ENCODE measurements at places on chromosomes 4 and X.

DNA sequence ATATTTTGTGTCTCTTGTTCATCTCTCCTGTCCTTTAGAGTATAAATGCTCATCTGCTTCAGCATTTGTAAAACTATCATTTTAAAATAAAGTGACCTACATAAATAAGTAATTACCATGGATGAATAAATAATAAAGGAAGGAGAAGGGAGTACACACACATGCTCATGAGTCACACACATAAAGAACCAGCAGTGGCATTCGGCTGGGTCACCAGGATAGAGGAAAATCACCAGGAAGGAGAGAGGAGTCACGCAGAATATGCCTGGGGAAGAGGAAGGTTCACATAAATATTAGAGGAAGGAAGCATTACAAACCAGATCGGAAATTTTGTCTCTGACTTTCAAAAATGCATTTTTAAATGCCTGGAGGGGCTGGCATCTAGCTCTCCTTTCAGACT, 38.5 kb upstream of the MED14 start:
- no peak overlapping the region for H3K27ac ChIP-seq
- no peaks in the 10 kb centered on the region for H3K27me3 ChIP-seq
- DNase-seq: peak; percentile 15

DNA sequence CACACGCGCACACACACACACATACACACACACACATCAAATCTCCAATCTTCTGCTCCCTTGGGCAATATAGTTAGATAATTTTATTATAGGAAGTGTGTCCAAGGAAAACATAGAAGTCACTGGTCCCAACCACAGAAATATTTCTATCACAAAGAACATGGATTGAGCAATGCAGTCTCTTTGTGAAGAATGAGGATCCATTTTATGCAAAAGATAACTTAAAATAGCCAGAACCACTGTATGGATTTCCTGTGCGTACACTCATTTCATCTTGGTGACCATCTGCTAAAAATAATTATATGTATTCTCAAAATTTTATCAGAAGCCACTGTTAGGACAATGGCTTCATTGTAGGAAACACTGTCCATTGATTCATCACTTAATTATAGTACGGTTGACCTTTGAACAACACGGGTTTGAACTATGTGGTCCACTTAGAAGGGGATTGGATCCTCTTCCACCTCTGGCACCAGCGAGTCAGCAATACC, 169.6 kb upstream of the MXRA5 start:
- H3K27ac ChIP-seq: no peak overlapping the region
- no peak overlapping the region for H3K4me3 ChIP-seq
- no peaks in the 10 kb centered on the region for H3K27me3 ChIP-seq
- no peak for DNase-seq
- H3K4me1 ChIP-seq: no peaks in the 10 kb centered on the region

DNA sequence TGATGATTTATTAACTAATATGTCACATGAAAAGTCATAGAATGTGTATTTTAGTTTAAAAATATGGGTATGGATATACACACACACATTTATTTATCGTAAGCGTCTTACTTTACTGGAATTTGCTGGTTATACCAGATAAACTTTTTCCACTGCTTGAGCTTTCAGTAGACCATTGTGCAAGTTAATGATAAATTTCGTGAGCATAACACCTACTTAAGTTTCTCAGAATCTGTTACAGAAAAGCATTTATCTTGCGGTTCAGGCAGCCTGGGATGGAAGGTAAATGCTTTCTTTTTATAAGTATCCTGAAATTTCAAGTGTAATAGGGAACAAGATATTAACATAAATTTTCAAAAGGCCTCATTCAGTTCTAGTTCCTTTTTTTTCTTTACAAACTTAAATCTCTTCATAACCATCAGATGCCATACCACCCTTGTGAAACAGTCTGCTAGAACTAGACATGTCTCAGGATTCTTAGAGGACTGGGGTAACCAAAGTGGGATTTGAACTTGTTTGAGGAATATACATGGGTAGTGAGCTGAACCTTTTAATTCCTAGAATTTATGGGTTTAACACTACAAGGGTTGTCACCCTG, 27.7 kb downstream of the ATP7A start:
- no peaks in the 10 kb centered on the region for H3K36me3 ChIP-seq
- H3K4me3 ChIP-seq: no peak overlapping the region
- no peak for DNase-seq
- no peaks in the 10 kb centered on the region for H3K27me3 ChIP-seq
- no peaks in the 10 kb centered on the region for H3K4me1 ChIP-seq

- no peaks in the 10 kb centered on the region for H3K36me3 ChIP-seq
- no peak overlapping the region for H3K4me3 ChIP-seq
- peak; percentile 9 for DNase-seq
- H3K4me1 ChIP-seq: peaks cover 5% of the 10 kb centered on the region
- no peaks in the 10 kb centered on the region for H3K27me3 ChIP-seq
Observed at GRCh38 chr4:31714238-31714637, 994.1 kb downstream of the PCDH7 start.

DNA sequence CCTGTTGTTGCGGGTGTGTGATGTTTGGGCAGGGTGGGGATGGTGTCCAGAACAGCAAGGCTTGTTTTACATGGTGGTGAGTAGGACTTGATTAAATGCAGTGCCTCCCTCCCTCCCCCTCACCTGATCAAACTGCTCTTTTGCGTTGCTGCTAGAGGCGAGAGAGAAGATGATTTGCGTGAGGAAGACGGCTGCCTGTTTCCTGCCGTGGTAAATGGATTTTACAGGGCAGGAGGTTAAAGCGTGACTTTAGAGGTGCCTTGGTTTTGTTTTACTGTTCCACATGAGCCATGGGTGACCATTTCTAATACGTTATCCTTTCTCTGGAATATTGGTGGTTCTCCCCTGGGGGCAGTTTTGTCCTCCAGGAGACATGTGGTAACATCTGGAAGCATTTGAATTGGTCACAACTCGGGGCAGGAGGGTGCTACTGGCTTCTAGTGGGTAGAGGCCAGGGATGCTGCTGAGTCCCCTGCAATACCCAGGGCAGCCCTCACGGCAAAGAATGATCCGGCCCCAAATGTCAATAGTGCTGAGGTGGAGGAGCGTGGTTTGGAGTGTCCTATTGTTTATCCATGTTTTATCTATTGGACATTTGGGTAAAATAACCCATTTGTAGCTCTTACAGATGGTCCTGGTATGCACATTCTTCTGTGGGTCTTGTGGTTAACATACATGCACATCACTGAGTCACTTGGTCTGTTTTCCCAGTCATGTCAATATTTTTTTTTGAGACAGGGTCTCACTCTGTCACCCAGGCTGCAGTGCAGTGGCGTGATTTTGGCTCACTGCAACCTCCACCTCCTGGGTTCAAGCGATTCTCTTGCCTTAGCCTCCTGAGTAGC, 73.7 kb downstream of the SHROOM2 start:
- H3K27ac ChIP-seq: no peak overlapping the region
- H3K4me1 ChIP-seq: peaks cover 36% of the 10 kb centered on the region
- H3K4me3 ChIP-seq: no peak overlapping the region
- DNase-seq: no peak
- no peaks in the 10 kb centered on the region for H3K27me3 ChIP-seq
- H3K36me3 ChIP-seq: no peaks in the 10 kb centered on the region

- no peaks in the 10 kb centered on the region for H3K27me3 ChIP-seq
- no peak overlapping the region for H3K27ac ChIP-seq
- peaks cover 3% of the 10 kb centered on the region for H3K36me3 ChIP-seq
Observed at GRCh38 chrX:49043987-49044281, 777 bp upstream of the TFE3 start.

- DNase-seq: no peak
- peaks cover 3% of the 10 kb centered on the region for H3K36me3 ChIP-seq
- no peak overlapping the region for H3K4me3 ChIP-seq
Observed at GRCh38 chr4:159305129-159305528, 202.2 kb downstream of the RAPGEF2 start.

- no peak overlapping the region for H3K27ac ChIP-seq
- H3K4me1 ChIP-seq: peaks cover 4% of the 10 kb centered on the region
- H3K27me3 ChIP-seq: no peaks in the 10 kb centered on the region
- no peak overlapping the region for H3K4me3 ChIP-seq
- peak; percentile 27 for DNase-seq
- H3K36me3 ChIP-seq: no peaks in the 10 kb centered on the region
Observed at GRCh38 chr4:2395038-2395437, 23.4 kb downstream of the ZFYVE28 start.

DNA sequence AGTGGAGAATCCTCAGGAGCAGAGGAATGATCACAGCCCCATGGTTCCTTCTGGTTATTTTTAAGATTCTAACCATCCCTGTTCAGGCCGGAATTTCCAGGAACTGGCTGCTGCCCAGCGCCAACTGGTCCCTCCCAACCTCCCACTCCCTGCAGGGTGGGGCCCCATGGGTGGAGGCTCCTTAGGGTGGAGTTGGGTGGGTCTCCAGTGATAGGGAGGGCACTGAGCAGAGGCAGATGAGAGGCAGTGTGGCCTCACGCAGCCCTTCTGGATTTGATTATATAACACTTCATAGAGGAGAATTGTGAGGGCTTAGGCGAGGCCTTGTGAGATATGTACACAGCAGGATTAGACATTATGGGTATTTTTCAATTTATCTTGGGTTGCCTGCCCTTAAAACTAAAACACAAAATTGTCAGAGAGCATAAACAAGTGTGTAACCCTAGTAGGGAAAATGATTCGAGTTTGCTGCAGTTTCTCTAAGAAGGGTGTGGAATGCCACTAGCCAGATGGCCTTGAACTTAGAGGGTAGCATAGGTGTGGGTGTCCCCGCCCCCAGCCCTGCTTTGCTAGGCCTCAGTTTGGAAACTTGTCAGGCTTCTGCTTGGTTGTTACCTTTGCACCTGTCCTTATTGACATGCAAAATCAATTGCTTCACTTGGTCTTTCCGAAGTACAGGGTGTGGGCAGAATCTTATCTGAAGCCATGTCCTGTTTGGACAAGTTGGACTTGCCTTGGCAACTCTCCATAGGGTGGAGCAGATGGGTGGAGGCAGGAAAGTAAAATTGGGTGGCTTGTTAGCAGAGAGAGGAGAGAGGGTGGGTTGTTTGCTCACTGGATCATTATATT, 9.4 kb downstream of the KLF3 start:
- H3K27me3 ChIP-seq: no peaks in the 10 kb centered on the region
- no peak overlapping the region for H3K4me3 ChIP-seq
- H3K27ac ChIP-seq: peak overlapping the region; percentile 58
- peak; percentile 25 for DNase-seq
- no peaks in the 10 kb centered on the region for H3K36me3 ChIP-seq

DNA sequence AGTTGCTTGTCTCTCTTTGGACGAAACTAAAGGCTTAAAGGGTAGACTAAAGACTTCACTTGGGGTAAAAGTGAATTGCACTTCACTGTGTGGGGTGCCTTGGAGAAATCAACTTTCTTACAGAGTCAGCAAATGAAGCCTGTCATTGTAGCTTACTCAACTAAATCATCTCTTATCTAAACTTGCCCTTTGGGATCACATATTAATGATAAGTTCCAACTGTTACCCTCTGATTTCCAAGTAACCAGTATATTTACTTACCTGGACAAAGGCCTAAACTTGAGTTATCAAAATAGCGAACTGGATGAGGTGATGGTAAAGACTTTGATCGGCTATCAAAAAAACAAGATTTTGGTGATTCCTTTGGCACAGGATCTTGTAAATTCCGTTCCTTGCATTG, 8.9 kb upstream of the BDH2 start:
- no peak overlapping the region for H3K27ac ChIP-seq
- no peaks in the 10 kb centered on the region for H3K4me1 ChIP-seq
- no peaks in the 10 kb centered on the region for H3K27me3 ChIP-seq
- H3K4me3 ChIP-seq: no peak overlapping the region
- H3K36me3 ChIP-seq: peaks cover 7% of the 10 kb centered on the region

DNA sequence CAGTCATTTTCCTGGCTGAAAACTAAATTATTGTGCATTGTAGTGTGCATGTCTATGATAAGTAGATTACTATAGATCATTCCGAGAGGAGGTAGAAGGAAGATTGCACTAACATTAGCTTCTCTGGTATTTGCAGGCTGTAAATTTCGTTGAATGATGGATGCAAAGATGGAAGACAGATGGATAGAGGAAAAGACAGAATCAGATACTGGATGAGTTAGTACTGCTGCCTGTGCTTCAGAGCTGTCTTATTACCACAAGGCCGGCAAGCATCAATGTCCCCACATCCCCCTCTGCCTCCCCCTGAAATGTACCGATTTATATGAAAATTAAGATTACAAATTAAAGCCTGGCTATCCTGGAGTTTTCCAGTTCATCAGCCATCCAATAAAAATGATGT, 17.7 kb downstream of the NAA11 start:
- DNase-seq: no peak
- no peak overlapping the region for H3K27ac ChIP-seq
- H3K4me3 ChIP-seq: no peak overlapping the region

- H3K36me3 ChIP-seq: no peaks in the 10 kb centered on the region
- DNase-seq: peak; percentile 80
- H3K4me1 ChIP-seq: no peaks in the 10 kb centered on the region
- no peak overlapping the region for H3K4me3 ChIP-seq
- peak overlapping the region; percentile 76 for H3K27ac ChIP-seq
Observed at GRCh38 chrX:40922307-40922706, 162.9 kb upstream of the USP9X start.

DNA sequence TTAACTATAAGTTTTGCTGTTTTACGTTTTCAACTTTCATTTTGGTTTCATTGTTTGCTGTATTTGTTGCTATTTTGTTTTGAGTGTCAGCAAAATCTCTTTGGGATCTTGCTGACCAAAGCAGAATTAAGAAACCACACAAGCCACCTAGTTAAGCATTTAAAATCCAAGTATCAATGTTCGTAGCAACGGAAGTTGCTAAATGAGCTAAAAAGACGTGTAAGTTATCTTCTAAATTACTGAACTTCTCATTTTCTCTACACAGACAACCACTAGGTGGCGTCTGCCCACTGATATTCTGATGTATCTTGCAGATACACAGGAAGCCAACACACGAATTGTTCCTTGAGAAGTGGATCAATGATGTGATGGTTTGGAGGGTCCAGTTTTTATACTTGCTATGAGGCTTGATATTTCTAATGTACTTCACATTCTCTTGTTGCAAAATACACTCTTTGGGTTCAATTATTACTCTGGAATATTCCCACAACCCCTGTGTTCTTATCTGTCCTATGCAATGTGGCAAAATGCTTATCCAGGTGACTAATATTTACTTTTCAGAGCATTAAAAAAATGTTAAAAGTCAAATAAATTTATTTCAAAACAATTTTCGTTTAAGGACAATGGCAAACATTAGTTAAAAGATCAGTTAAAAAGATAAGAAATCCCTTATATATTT, 250.5 kb downstream of the TECRL start:
- H3K36me3 ChIP-seq: no peaks in the 10 kb centered on the region
- H3K27me3 ChIP-seq: no peaks in the 10 kb centered on the region
- peak; percentile 78 for DNase-seq
- no peaks in the 10 kb centered on the region for H3K4me1 ChIP-seq
- no peak overlapping the region for H3K4me3 ChIP-seq
- H3K27ac ChIP-seq: no peak overlapping the region

DNA sequence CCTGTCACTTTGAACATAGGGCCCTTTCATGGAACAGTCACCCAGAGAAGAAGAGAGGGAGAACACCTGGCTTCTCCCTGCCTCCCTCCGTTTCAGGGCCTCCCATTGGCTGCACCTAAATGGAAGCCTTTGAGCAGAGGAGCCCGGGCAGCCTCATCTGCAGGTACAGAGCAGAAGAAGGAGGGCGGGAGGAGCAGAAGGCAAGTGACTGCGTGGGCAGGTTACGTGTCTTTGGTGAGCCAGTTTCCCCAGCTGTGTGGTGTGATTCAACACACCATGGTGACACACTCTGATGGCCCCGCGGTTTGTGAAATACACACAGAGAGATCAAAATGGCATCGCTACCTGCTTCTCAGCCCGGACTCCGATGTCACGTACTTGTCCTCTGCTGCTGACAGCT, 431 bp downstream of the C4orf50 start:
- H3K27ac ChIP-seq: no peak overlapping the region
- DNase-seq: no peak
- H3K4me3 ChIP-seq: no peak overlapping the region

- no peak overlapping the region for H3K4me3 ChIP-seq
- peaks cover 30% of the 10 kb centered on the region for H3K4me1 ChIP-seq
- no peaks in the 10 kb centered on the region for H3K36me3 ChIP-seq
- no peak for DNase-seq
- no peak overlapping the region for H3K27ac ChIP-seq
Observed at GRCh38 chr4:89293299-89293698, 14.3 kb downstream of the GPRIN3 start.
